ENCODE measurements at places on chromosomes 6 and 20.
A peak's percentile ranks its signal among the peaks of the same experiment; 100 is the strongest.

- no peak for DNase-seq
Observed at GRCh38 chr20:57200882-57201695, 65.4 kb downstream of the BMP7 start.

DNA sequence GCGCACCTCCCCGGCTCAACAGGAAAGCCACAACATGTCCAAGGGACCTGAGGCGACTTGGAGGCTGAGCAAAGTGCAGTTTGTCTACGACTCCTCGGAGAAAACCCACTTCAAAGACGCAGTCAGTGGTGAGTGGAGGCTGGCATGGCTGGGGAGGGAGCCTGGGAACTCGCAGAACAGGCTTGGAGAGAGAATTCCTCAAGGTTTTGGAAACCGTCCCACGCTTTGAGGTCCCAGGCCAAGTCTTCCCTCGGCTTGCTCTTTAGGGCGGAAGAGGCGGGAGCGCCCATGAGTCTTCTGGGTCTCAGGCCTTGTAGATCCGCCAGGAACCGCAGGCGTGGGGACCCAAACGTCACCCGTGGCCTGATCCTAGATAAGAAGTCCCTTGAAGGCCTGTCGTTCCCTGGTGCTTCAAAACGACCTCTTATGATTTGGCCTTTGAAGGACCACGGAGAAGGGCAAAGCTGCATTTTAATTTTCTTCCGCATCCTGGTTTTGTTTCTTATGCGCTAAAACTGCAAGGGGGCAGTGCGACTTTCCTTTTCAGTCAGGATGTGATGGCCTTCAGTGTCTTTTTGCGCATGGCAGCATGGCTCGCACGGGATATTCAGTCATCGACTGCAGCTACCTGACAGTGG is 2.0 kb downstream of the LAMP5 start:
- no peak for DNase-seq

GRCh38 chr6:9708600-9708999 is 706.3 kb downstream of the TFAP2A start:
- DNase-seq, result no peak

DNA sequence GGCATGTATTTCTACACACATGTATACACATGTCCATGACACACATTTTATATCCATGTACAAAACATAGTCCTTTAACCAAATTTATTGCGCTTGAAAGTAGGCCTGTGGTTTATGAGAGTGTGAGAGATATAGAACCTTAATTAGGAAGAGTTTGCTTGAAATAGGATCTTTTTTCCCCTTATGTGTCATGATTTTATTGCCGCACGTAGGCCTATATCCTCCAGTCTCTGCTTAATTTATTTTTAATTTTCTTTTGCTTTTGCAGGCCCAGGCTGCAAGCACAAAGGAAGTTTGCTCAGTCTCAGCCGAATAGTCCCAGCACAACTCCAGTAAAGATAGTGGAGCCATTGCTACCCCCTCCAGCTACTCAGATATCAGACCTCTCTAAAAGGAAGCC is 205.9 kb downstream of the JARID2 start:
- no peak for DNase-seq

DNA sequence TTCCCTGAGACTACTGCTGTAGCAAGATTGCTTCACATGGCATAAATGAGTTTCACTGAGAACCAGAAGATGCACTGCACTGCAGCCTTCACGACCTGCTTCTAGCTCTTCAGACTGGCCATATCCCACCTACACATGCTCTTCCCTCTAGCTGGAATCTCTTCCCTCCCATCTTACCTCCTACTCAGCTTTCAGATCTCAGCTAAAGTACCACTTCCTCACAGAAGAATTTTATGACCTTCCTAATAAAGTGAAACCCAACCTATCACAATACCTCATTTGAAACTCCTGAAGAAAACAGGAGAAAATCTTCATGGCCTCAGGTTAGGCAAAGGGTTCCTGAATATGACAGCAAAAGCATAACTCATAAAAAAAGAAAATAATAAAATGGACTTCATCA is 99.9 kb downstream of the DTNBP1 start:
- no peak for DNase-seq

DNA sequence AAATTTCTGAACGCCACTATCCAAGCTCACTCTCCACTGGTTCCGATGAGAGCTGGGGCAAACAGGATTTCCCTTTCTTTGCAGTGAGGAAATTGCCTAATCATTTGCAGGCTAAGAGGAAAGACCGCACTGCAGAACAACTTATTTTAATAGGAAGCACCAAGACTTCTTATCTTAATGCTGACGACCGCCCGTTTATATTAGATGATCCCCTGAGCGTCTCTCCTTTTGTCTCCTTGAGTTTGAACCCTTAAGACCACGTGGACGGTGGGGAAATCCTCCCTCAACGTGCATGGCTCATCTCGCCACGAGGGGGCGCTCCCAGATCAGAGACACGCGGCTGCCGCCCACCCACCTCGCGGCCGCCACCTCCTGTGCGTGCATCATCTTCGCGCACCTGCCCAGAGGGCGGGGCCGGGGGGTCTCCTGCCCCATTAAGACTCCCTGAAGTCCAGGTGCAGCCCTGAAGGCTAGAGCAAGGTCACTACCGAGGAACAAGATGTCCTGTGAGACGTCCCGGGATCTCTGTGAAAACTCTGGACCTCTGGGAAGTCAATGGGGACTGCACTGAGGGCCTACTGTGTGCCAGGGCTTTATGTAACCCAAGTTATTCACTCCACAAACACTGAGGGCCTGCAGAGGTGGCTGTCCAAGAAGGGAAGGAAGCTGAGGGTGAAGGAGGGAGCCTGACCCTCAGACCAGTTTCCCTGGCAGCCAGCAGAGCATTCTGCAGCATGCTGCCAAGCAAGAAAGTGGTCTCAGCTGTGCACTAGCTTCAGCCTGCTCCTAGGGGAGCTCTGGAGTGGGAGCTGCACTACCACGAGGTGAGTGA is 28.1 kb downstream of the PDYN start:
- DNase-seq, result peak; percentile 60

DNA sequence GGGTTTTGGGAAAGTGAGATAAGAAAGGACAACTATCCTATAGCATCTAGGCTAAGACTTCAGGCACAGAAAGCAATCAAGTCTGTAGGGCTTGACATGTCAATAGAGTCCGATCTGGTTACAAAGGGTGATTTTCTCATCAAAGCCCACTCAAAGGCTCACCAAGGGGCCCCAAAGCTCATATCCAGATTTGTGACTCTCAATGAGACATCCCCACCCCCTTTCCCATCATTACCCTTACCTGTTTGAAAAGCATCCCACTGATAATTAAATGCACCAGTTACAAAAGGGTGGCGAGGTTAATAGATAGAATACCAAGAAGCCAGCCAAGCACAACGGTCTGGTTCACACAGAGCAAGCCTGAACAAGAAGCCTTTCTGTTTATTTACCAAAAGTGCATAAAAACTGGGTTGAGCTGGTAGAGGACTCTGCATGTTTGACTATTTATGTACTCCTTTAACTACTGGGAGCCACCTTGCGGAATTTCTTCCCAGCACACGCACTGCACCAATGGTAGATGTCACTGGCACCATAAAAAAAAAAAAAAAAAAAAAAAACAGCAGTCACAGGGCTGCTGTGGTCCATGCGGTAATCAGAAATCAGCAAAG is 6.1 kb downstream of the JAG1 start:
- no peak for DNase-seq

DNA sequence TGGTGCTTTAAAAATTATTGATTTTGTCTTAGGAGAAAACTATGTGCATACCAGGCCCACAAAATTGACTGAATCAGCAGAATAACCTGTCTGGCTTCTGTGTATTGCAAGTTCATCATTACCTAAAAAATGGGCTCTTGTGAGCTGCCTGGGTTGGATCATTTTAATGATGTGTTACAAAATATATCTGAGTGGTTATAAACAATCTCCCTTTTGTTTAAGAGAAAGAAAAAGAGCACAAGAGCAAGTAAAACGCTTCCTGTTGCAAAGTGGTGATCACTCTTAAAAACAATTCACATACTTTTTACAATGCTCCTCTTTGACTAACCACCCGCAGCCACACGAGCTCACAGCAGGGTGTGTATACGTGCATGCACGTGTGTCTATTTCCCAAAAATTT is 335.1 kb downstream of the HDGFL1 start:
- DNase-seq, result no peak

DNA sequence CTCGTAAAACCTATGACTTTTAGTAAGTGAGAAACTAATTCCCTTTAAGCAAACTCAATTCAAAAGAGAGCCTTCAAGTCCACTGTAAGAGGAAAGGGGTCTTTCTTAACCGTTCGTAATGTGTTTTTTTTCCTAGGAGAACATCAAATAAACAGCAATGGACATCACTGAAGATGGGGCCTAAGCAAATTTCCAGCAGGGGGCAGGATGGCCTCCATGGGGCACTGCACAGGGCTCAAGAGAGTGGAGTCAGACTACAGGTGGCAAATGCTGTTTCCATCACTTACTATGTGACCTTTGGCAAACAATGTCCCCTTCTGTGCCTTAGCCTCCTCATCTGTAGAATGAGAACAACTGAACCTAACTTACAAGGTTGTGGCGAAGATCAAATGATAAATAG is 88.7 kb downstream of the ARHGAP18 start:
- peak; percentile 57 for DNase-seq

GRCh38 chr20:58229198-58229798 is 845 bp upstream of the ANKRD60 start:
- DNase-seq, result no peak

GRCh38 chr6:3984494-3984893 is 94.4 kb downstream of the FAM217A start:
- no peak for DNase-seq

- peak; percentile 19 for DNase-seq
Observed at GRCh38 chr6:53741034-53741823, 53.6 kb upstream of the LRRC1 start.

GRCh38 chr6:34657307-34657978 is 39.1 kb downstream of the ILRUN start:
- DNase-seq, result peak; percentile 82

- DNase-seq, result no peak
Observed at GRCh38 chr6:136969930-136970329, 47.8 kb downstream of the SLC35D3 start.
